Hindlimb muscle (tissue), 1 donor: ENCODE measurements at places on chromosomes 2 and 18.

- DNase-seq: no peak
Measured at GRCh38 chr2:167784084-167784425, 463.3 kb downstream of the STK39 start.

- no peak for DNase-seq
Measured at GRCh38 chr2:239722760-239723470, 302.2 kb downstream of the NDUFA10 start.

GRCh38 chr2:227267410-227268115 lies 57.5 kb upstream of the MFF start:
- no peak for DNase-seq

DNA sequence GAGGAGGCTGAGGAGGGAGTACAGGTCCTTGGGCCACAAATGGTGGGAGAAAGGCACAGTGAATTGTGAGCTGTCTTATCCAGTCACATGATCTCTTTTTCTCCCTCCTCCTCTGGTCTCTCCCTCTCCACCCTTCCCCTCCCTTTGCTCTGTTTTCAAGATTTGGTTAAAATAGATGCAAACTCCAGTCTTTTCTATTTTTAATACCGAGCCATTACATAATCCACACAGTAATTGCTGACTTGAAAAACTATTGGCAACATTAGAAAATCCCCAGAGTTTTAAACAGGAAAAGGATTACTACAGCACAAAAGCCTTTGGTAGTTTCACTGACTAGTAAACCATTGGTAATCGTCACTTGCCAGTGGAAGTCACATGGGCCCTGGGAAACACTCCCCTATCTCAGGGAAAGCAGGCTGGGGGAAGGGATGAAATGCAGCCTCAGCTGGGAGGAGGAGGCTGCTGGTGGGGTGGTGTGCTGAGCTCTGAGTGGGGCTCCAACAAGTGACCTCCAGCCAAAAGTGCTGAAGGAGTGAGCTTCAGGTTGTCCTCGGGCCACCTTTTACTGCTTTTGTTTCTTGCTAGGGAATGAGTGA lies 57.4 kb upstream of the PCBP1 start:
- peak; percentile 83 for DNase-seq

- no peak for DNase-seq
Measured at GRCh38 chr2:9403924-9404323, 19.4 kb downstream of the ITGB1BP1 start.
